ENCODE measurements at places on chromosomes 1 and 21.
A peak's percentile ranks its signal among the peaks of the same experiment; 100 is the strongest.

- DNase-seq: no peak
Measured at GRCh38 chr1:62928885-62929284, 145.0 kb downstream of the ATG4C start.

DNA sequence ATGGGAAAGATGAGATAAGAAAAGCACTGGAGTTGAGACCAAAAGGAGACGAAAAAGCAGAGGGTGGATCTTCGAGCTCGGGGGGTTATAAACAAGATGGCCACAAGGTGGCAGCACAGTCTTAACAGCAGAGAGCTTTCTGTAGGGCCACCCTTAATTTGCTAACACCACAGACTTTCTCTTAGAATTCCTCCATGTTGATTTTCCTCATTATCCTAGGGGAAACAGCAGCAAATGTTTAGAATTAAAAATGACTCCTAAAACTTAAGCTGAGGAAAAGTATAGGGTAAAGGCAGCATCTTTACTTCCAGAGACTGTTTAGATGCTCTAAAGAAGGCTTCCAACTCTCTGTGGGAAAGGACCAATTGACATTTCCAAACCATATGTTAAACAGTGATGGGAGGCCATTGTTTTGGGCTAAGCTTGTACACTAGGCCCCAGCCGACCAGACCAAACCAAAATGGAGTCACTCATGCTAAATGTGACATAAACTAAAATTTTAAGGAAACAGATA lies 2.5 kb upstream of the APOBEC4 start:
- peak; percentile 92 for DNase-seq

DNA sequence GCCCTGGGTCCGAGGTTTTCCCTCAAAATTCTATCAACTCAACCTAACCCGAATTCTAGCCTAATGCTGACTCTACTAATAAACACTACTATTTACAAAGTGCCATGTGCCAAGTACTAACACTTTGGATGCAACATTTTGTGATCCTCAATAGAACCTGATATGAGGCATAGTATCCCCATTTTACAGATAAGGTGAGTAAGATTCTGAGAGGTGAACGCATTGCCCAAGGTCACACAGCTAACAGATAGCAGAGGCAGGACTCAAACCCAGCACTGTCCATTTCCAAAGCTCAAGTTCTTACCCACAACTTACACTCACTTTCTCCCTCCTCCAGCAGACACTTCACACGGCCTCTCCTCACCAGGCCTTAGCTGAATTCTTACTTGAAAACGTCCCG lies 46.0 kb upstream of the LAPTM5 start:
- DNase-seq: no peak

DNA sequence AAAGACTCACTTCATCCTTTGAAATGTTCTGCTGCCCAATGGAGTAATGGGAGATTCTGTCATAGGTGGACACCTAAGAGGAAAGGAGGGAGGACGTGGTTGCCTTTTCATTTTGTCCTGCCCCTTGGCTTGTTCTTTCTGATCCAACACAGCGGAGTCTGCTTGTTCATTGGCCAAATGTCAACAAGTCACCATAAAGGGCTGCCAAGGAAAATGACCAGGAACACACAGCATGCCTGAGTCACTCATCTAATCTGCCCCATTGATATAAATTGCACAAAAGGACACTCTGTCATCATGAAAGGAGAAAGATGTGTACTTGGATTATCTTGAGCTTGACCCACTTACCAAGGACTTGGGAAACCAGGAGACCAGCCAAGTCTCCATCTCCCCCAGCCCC lies 422.9 kb downstream of the SETD4 start:
- no peak for DNase-seq

GRCh38 chr1:211331011-211331709 lies 4.5 kb downstream of the TRAF5 start:
- DNase-seq: no peak

GRCh38 chr1:171110621-171111326 lies 20.1 kb downstream of the FMO3 start:
- peak; percentile 89 for DNase-seq

Data from muscle of leg (tissue), 16 donors.